ENCODE measurements at places on chromosomes 7 and 10.

DNA sequence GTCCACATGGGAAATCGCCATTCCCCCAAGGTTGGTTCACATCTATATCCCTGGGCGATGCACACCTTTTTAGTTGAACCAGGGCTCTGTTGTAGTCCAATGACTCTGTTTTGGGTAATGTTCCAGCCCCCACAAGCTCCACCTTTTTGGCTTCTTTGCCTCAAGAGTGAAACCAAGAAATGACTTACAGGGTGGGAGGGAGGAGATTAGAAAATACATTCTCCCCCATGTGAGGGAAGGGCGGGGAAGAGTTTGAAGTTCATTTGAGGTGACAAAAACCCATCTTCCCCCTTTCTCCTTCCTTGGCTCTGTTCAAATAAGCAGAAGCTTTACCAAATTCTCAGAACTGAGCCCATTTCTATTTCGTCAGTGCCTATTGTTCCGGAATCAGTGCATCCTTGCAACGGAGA lies 82.8 kb downstream of the GATA3 start:
- no peak for DNase-seq

DNA sequence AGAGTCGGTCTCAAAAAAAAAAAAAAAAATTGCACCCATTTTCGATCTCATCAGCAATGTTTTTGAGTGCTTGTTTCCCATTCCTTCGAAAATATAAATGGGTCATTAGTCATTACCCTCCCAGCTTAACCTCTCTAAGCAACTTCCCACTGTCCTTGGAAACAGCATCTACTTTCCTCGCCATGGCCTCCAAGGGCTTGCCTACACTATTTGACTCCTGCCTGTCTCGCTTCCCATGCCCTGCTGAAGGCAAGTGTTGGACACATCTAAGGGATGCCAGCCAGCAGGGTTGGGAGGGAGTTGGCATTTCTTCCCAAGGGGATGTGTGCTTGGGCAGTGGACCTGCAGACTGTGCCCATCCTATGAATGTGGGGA lies 12.7 kb upstream of the RHBDD2 start:
- no peak for DNase-seq

- DNase-seq = no peak
Observed at GRCh38 chr7:117005449-117005848, 52.1 kb downstream of the ST7 start.

DNA sequence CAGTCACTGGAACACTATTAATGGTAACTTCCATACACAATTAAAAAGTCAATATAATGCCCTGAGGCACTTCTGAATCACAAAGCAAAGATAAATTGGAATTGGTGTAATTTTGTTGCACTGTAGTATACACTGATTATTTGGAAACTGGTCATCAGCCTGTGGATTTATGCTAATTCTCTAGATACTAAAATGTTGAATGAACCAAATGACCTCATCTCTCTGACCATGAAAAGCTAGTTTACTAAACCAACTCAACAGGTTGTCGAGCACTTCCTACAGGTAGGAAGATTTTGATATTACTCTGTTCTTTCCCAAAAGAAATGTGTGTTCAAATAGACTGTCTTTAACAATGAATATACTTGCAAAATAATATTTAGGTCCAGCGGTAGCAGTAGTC lies 5.3 kb downstream of the NRP1 start:
- no peak for DNase-seq

GRCh38 chr7:79620291-79620690 lies 166.8 kb upstream of the MAGI2 start:
- no peak for DNase-seq

DNA sequence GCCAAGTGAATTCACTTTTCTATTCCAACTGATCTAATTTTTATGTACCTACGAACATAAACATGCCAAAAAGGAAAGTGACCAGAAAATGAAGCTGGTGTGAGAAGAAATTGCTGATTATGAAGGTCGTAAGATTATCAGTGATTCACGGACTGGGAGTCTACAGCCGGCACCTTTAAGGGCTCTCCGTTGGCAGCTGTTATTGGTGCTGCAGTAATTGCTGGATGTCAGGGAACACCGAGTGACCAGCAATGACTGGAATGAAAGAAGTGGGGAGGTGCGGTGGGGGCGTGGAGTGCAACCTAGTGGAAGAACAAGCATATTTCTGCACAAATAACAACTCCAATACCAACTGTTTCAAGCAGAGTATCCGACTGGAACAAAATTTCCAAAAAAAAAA lies 109.8 kb upstream of the TARP start:
- peak; percentile 62 for DNase-seq

GRCh38 chr7:13262929-13263530 lies 575.6 kb downstream of the ARL4A start:
- peak; percentile 47 for DNase-seq

- no peak for DNase-seq
Observed at GRCh38 chr10:13891128-13892000, 304.6 kb downstream of the PRPF18 start.

DNA sequence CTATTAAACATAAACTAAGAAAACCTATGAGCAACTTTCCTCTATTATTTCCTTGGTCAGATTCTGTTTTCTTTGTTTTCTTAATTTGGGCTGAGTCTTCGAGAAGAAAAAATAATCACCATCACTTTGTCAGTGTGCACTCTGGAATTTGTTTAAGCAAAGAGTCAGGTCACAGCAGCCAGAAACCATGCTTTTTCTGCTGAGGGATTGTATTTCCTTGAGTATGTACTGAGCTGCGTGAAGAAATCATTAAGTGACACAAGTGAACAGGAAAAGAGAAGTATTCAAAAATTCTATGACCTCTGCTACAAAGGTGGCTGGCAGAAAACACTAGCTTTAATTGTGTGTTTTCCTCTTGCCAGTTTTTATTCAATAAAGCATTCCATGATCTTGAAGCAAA lies 249.6 kb downstream of the VTI1A start:
- no peak for DNase-seq

DNA sequence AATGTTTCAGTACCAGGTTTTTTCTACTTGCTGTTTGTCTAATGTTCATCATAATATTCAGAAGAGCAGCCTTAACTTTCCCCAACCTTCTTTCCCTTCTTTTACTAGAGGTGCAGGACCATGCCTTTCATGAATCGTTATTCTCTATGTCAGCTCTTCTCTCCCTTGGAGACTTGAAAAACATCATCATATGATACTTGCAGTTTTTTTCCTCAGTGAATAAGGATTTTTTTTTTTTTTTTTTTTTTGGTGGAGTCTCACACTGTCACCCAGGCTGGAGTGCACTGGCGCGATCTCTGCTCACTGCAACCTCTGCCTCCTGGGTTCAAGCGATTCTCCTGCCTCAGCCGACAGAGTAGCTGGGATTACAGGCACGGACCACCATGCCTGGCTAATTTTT lies 30.1 kb downstream of the SMNDC1 start:
- DNase-seq = no peak

DNA sequence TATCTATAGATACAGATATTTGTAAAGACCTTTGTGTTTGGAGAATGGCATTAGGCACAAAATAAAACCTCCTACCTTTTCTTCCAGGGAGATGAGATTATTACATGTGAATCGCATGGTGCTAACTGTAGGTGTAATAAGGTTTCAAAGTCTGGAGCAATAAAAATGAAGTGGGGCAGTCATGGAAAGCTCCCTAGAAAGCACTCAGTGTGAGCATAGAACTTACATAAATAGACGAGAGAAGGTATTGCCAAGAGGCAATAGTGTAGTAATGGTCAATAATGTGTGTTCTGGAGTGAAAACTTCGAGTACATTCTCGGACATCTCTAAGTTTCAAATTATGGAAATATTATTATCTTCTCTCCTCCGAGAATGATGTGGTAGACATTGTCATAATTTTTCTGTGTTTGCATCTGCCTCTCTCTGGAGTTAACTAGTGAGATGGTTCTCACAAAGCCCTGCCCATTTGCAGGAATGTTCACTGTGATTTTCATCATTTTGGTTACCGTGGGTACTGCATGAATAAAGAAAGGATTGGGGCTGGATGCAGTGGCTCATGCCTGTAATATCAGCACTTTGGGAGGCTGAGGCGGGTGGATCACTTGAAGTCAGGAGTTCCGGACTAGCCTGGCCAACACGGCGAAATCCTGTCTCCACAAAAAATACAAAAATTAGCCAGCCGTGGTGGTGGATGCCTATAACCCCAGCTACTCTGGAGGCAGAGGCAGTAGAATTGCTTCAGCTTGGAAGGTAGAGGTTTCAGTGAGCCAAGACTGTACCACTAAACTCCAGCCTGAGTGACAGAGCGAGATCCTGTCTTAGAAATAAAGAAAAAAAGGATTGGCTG lies 10.6 kb downstream of the VIM start:
- DNase-seq = peak; percentile 10

DNA sequence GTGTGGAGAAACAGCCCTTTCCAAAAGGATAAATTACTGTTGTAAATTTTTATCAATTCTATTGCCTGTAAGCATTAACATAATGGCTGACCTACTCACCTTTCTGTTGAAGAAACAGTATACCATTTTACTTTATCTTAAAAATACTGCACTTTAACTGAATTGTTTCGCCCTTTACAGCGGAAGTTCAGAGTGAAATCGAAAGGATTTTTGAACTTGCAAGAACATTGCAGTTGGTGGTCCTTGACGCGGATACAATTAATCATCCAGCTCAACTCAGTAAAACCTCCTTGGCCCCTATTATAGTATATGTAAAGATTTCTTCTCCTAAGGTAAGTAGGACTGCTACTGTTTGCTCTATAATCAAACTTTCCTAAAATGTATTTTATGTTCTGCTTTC lies 117.5 kb downstream of the NSUN6 start:
- no peak for DNase-seq

DNA sequence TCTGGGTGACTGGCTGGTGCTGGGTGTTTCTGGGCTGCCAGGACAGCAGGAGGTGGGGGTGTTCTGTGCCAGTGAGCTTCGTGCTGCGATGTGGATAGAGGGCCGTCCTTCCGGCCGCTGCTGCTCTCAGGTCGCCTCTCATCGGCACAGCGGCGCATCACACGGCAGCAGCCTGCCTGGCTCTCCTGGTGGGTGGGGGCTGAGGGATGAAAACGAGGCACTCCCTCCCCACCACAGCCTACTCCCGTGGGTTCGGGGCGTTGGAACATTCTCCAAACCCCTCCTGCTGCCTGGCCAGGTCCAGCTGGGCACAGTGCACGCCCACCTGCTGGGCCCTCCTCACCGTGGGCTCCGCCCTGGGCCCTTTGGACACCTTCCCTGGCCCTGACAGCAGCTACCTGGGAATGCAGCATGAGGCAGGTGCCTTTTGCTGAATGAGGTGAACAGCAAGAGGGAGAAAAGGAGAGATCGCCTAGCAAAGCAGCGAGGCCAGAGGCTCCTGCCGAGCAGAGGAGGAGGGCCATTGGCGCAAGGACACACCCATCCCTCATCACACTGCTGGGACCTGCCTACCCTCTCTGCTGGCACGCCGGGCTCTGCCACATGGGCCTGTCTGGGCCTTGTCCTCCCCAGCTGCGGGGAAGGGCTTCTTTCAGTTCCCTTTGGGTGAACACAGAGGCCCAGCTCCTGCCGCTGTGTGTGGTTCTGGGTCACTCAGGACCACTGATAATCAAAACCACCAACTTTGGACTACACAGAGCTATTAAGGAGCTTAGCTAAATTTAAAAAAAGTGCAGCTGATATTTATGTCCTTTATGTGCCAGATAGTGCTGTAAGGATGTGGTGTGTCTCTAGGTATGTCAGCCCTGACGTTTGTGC lies 33.4 kb downstream of the INPP5A start:
- DNase-seq = no peak

- peak; percentile 88 for DNase-seq
Observed at GRCh38 chr7:19958309-19958896, 185.0 kb upstream of the TMEM196 start.

Measured in NCI-H226 (cell line).